HTR-8/SVneo (cell line): ENCODE measurements at places on chromosomes 16 and 17.

- no peak for DNase-seq
These were observed 5.2 kb downstream of the CCDC102A start for GRCh38 chr16:57531253-57531575.

DNA sequence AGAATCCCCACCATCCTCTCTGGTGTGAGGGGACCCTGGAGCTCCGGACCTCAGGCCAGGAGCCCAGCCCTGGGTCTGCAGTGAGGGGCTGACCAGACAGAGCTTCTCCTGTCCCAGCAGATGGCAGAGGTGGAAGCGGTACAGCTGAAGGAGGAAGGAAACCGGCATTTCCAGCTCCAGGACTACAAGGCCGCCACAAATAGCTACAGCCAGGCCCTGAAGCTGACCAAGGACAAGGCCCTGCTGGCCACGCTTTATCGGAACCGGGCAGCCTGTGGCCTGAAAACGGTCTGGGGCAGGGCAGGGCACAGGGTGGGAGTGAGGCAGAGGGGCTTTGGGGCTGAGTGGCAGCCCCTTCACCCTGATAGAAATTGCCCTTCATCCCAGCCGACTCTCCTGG is 527 bp downstream of the UNC45B start:
- DNase-seq = no peak

GRCh38 chr16:85253084-85253941 is 141.0 kb upstream of the CIBAR2 start:
- peak; percentile 72 for DNase-seq

DNA sequence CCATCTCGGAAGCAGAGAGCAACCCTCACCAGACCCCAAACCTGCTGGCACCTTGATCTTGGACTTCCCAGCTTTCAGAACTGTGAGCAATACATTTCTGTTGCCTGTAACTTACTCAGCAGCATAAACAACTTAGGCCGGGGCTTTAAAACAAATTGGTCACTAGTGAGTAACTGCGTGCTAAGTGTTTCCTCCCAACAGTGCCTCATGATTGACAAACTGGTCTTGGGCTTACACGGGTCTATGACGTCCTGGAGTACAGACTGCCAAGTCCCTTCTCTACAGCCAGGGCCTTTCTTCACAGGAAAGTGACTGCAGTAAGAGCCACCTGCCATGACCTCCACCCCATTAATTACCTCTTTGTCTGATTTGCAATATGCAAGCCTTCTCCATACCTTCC is 136.7 kb downstream of the XYLT1 start:
- DNase-seq = no peak

DNA sequence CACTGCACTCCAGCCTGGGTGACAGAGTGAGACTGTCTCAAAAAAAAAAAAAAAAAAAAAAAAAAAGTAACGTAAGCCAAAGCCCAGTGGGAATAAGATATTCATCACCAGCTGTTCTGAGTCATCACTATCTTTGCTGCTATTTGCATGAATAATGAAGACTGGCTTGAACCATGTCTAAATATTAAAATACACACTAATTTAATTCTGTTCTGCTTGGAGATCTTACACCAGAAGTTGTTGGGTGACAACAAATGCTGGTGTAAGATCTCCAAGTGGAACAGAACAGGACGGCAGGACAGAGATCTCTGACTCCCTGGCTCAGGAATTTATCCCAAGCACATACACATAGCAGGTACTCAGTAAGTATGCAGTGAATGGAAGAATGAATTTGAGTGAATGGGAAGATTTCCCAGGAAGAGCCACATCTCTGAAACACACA is 19.6 kb downstream of the DNAH17 start:
- DNase-seq = peak; percentile 62

DNA sequence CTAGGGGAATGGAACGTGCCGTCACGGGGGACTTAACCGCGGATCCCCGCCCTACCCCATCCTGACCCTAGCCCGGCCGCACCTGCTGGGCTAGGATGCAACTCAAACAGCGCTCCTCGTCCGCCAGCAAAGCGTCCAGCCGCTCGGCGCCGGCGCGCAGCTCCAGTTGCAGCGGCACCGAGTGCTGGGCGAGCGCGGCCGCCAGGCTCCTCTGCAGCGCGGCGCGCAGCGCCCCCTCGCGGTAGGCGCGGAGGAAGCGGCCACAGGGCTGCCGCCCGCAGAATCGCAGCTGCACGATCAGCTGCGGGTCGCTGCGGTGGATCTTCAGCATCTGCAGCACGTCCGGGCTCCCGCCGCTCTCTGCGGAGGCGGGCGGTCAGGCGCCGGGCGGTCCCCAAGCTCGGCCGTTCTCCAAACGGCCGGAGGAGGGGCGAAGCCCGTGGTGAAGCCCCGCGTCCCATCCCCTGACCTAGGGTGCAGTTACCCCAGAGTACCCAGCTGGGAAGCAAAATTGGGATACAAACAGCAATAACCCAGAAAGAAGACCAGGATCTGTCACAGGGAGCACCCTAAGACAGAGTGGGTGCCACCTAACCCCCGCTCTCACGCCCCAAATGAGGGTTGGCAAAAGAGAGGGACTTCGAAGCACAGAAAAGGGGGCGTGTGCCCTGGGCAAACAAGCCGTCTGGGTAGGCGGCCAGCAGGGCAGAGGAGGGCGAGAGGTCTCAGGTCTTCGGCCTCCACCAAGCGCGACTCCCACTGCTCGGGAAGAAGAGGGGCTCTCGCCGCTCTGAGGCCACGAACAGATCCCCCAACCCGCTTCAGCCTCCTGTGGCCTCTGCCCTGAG is 4.2 kb downstream of the TRADD start:
- DNase-seq = peak; percentile 87

DNA sequence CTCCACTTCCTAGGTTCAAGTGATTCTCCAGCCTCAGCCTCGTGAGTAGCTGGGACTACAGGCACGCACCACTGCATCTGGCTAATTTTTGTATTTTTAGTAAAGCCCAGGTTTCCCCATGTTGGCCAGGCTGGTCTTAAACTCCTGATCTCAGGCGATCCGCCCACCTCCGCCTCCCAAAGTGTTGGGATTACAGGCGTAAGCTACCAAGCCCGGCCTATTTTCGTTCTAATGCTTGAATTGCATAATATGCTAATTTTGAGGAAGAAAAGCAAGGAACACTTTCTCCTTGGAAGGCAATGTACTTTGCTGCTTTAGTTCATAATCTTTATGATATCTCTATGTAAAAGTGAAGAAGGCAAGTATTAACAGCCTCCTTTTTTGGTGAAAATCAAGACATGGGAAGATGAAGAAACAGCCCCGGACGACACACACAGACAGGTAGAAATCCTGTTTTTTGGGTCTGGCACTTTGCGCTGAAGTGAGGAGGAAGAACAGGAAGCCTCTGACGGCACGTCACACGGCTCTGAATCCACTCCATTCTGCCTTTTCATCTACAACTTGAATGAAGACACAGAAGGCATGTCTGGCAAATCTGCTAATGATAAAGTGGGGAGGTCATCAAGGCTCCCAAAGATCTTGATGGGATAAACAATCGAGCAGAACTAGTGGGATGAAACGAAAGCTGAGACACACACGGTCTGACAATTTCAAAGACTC is 24.9 kb downstream of the VPS53 start:
- no peak for DNase-seq

- DNase-seq = no peak
These were observed 47.8 kb downstream of the MRC2 start for GRCh38 chr17:62675260-62675659.

DNA sequence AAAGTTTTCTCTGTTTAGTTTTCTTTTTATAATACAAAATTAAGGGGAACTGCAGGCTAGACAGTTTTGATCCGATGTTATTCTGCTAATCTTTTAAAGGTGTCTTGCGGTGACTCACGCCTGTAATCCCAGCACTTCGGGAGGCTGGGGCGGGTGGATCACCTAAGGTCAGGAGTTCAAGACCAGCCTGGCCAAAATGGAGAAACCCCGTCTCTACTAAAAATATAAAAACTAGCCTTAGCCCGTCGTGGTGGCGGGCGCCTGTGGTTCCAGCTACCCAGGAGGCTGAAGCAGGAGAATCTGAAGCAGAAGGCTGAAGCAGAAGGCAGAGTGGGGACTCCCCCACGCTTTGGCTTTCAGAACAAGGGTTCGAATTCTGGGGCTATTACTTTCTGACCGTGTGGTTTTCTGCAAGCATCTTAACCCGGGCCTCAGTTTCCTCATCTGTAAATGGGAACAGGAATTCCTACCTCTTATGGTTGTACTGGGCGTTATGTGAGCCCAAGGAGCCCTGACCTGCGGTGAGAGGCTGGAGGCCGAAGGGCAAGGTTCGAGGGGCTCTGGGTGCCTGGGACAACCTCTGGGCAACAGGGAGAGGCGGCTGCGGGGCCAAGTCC is 1.2 kb upstream of the KATNB1 start:
- DNase-seq = no peak

- DNase-seq = no peak
These were observed 5.0 kb upstream of the MYL4 start for GRCh38 chr17:47203984-47204721.

- DNase-seq = no peak
These were observed at the start of gene TBX4 for GRCh38 chr17:61452301-61453290. TSS of gene TBX4 (plus strand) at chr17:61452422. CDS start at chr17:61456491, 4,069 bp downstream.

DNA sequence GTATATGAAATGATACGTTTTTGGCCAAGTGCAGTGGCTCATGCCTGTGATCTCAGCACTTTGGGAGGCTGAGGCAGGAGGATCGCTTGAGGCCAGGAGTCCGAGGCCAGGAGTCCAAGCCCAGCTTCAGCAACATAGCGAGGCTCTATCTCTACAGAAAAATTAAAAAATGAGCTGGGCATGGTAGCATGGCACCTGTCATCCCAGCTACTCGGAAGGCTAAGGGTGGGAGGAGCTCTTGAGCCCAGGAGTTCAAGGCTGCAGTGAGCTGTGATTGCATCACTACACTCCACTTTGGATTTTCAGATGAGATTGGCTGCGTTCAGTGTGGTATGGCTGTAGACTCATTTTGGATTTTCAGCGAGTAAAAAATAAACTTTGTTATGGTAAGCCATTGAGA is 112.4 kb downstream of the DNAH3 start:
- DNase-seq = no peak

DNA sequence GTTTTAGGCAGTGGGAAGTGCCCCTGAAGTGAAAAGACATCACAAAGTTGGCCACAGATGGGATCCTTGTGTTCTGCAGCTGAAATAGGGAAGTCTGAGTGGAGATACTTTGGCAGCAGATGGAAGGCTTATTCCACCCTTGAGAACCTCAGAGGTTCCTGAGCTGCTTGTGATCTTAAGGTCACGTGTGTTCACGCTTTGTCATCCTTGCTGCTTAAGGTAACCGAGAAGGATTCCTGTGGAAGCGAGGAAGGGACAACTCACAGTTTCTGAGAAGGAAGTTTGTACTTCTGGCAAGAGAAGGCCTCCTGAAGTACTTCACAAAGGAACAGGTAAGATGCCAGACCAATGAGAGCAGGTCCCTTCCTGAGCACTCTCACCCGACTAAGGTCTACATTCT is 12.2 kb downstream of the ADAP2 start:
- no peak for DNase-seq

GRCh38 chr17:71329310-71330098 is 791.3 kb upstream of the SOX9 start:
- DNase-seq = no peak

- DNase-seq = no peak
These were observed 4.4 kb downstream of the FMNL1 start for GRCh38 chr17:45225964-45226530.

DNA sequence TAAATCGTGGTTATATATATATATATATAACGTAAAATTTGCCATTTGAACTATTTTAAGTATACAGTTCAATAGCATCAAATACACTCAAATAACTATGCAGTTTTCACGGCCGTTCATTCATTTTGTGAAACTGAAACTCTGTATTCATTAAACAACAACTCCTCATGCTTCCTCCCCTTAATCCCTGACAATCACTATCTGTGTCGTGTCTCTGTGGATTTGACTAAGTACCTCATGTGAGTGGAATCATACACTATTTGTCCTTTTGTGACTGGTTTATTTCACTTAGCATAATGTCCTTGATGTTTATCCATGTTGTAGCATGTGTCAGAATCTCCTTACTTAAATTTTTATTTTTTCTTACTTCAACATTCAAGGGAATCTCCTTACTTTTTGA is 2.8 kb downstream of the CCL23 start:
- DNase-seq = no peak

GRCh38 chr17:17269926-17270773 is 10.9 kb downstream of the COPS3 start:
- DNase-seq = no peak

- no peak for DNase-seq
These were observed 194.3 kb downstream of the C16orf78 start for GRCh38 chr16:49567950-49568349.

- peak; percentile 86 for DNase-seq
These were observed 9.6 kb downstream of the PIK3R6 start for GRCh38 chr17:8857919-8858318.
